AG09319 (cell line): ENCODE measurements at places on chromosomes 12 and 14.

GRCh38 chr14:81805785-81806184, 272.1 kb upstream of the SEL1L start:
- no peak for DNase-seq

GRCh38 chr12:32734952-32735351, 20.7 kb downstream of the YARS2 start:
- no peak for DNase-seq

DNA sequence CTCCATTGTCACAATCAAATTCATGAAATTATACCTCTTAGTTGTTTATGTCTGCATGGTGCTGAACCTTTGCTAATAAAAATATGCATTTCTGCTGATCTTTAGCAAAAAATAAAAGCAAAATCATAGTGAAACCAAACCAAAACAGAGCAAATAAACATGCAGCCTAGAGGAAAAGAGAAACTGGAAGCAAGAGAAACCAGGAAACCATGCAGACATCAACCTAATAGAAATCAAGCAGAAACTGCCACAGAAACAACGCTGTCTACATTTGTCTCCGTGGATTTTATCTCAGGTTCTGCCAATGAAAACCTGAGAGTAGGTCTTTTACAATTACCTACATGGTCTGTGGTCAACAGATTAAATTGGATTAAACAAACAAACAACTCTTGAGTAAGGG, 173.7 kb downstream of the SYT10 start:
- DNase-seq = no peak

DNA sequence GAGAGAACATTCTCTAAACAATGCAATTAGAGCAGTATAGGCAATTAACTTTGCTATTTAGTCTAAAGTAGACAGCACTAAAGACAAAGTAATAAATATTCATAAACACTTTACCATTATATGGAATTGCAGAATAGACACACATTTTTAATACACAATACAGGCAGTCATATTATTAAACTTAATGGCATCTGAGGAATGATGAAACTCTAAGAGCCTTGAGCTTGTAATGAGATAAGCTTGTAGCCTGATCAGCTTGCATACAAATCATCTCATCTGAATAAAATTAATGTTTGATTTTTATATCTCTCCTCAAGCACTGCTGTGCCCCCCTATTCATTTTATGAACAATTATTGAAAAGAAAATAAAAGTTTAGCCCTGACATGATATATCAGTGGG, 107.6 kb downstream of the MGAT4C start:
- DNase-seq = no peak

GRCh38 chr12:74890237-74890599, 319.4 kb downstream of the KCNC2 start:
- peak; percentile 19 for DNase-seq

- no peak for DNase-seq
Measured at GRCh38 chr12:74415633-74416032, 122.0 kb upstream of the ATXN7L3B start.

DNA sequence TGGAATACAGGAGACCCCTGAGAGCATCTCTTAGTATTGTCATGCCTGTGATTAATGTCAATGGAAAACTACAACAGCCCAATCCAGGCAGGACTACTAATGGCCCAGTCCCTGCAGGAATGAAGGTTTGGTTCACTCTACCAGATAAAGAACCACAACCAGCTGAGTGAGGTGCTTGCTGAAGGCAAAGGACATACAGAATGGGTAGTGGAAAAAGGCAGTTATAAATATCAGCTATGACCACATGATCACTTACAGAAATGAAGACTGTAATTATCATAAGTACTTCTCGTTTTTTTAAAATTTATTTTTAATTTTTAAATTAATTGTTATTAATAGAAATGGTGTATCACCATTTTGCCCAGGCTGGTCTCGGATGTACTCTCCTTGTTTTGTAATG, 17.2 kb upstream of the LPCAT3 start:
- no peak for DNase-seq

- no peak for DNase-seq
Measured at GRCh38 chr12:51937926-51938325, 13.6 kb upstream of the ACVR1B start.

GRCh38 chr12:113403435-113404415, at the start of gene SDS:
SDS (minus strand) TSS chr12:113403887; CDS start chr12:113399708, 4,179 bp downstream.
- DNase-seq = no peak

DNA sequence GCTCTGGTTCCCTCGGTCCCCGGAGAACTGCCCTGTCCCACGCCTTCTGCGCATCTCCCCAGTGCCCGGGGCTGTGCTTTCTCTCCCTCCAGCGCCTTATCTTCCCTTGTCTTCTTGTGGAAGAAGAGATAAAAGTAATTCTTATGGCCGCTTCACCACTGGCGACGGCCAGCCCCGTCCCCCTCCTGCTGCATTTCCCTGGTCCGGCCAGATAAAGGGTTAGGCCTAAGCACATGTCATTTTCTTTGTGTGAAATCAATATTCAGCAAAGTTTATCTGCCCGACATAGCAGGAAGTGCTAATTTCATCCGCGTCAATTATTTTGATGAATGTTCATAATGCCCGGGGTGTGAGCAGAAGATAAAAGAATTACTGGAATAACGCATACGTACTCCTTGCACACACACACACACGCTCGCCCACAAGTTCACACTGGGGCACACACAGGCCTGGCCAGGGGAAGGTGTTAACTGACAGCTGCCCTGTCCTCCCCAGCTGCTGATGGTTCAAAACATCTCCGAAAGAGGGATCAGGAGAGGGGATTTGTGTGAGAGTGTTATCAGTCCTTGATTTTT, 177.7 kb upstream of the LHX5 start:
- no peak for DNase-seq

DNA sequence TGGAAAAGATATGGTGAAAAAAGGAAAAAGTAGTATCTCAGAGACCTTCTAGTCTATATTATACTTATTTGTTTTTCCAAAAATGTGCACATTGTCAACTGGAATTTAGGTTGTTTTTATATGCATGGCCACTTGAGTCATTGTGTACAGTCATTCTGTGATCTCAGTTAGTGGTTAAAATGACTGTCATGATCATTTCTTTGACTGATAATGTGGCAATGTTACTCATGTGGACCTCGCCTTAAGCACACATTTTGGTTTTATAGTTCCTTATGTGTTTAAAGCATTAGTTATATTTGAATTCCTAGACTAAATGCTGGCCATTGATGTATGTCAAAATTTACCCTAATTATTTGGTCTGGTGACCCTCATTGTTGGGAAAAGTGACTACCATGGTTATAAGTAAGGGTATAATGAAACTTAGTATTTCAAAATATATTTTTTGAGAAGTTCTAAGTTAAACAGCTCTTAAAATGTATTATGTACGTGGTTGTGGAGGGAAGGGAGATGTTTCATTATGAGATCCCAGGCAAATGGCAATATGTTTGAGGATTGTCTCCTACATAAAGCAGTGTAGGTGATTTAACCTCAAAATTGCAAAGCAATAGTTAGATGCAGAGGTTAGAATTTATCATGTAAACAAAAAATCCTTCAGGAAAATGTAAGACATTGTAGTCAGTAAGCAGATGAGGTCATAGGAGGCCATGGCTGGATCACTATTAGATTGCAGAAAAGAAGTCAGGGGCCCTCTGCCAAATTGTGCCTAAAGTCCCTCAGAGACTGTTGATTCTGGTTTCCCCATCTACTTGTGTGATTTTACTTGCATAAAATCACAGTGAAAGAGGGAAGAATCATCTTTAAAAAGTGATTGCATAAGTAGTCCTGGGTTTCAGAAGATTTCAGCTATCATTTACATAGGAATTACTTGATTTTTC, 17.5 kb downstream of the PNMA1 start:
- no peak for DNase-seq

DNA sequence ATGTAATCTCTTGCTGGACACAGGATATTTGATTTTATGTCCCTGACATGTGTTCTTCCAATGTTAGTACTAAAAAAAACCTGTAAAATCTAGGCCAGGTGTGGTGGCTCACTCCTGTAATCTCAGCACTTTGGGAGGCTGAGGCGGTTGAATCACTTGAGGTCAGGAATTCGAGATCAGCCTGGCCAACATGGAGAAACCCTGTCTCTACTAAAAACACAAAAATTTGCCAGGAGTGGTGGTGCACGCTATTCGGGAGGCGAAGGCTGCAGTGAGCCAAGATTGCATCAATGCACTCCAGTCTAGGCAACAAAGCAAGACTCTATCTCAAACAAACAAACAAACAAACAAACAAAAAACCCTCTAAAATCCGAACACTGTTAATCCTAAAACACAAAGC, 68.0 kb downstream of the FERMT2 start:
- no peak for DNase-seq

DNA sequence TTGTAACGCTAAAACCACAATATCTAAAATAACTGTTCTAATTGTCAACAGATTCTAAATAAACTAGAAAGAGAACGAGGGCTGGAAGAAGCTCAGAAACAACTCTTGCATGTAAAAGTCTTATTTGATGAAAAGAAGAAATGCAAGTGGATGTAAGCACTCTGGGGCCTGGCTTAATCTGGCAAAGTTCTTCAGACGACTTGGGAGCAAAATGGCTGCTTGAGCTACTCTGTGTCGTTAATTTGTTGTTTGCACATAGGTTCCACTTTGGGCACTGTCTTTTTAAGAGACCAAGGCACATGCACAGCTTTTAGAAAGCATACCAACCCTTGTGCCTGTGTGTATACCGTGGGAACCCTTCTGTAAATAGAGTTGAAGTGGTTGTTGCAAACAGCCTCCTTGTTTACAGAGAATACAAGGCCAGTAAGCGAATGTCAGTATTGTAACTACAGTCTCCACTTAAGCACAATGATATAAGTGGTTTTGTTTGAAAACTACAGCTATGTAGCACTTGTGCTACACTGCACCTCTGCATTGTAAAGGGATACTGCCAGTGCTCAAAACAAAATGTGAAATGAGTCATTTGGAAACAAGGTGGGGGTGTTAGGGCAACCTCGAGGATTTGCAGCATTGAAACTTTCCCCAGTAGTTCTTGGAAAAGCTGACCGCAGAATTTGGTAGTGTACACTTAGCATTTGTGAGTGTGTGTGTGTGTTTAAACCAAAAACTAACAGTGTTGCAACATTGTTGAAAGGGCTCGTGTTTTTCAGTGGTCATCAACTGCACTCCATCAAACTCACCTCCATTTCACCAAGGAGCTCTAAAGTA, 154.3 kb downstream of the CEP83 start:
- DNase-seq = no peak

DNA sequence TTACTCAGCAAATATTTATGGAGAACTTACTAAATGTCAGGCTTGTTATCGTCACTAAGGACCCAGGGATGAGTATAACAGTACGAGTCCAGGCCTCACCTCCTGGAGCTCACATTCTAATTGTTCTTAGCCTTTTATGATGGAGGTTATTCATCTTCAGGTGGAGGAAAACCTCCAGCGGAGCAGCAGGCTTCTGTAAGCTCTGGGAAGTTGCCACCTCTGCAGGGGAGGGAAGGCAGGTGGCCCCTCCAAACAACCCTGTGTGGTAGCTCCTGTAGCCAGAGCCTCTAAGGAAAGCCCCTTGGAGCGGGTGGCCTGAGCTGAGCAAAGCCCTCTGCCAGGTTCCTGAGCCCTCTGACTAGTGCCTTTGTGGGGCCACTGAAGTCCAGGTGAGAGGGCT, 104.1 kb downstream of the SMOC1 start:
- DNase-seq = no peak

DNA sequence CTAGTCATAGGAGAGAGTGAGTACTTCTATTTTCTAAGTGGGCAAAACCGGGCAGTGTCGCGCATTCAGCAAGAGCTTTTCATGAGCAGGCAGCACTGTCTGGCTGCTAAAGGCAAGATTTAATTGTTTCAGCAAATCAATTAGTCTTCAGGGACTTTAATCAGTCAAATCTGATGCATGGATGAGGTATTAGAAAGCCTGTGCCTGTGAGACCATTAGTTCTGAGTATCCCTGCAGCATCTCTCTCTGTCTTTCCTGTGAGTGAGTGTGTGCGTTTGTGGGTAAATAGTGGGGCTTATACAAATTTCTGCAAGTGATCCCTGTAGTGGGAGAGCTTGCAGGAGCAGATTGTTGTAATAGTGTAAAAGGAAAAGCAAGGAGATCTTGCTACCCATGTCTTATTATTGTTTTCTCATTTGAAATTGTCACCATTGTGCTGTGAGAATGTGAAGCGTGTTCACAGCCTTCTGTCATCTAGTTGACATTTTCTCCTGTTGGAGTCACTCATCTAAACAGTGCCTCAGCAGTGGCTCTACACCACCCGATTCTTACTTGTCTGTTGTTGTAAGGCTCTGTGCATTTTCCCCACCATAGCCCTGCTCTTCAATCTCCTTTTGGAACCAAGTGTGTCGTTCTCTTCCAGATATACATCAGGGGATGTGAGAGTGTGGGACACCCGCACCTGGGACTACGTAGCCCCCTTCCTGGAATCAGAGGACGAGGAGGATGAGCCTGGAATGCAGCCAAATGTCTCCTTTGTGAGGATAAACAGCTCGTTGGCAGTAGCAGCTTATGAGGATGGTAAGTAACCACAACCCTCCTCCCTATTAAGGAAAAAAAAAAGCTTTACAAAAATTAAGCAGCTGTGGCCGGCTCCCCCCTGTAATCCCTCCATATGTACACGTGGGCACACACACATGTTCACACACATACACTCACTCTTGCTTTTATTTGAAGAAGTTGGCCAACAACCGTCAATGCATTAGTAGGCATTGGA, 53.6 kb downstream of the FBXW8 start:
- no peak for DNase-seq

GRCh38 chr14:94354638-94355185, 31.6 kb upstream of the SERPINA6 start:
- DNase-seq = no peak

DNA sequence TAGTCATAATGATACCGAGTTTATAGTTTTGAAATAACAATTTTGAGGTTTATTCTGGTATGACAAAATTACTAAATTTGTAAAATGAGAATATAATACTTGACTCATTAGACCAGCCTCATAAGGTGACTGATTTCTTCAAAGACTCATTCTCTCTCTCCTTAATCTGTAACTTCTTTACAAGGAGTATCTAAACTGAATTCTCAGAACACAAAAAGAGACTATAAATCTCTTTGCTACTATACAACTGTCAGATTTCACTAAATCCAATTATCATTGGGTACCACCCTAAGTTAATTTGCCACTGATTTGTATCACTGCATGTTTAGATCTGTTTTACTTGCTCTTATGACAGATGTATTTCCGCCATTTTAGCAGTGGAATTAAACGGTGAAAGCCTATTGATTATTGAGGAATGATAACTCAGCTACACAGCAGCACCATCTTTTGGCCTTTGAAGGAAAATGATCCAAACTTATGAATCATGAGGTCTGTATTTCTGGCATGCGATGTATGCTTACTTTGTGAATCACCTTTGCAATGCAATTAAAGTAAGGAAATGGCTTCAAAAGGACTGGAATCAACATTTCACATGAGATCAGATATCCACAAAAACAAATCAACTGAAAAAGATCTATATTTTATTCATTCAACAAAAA, 161.2 kb downstream of the RERGL start:
- DNase-seq = no peak

DNA sequence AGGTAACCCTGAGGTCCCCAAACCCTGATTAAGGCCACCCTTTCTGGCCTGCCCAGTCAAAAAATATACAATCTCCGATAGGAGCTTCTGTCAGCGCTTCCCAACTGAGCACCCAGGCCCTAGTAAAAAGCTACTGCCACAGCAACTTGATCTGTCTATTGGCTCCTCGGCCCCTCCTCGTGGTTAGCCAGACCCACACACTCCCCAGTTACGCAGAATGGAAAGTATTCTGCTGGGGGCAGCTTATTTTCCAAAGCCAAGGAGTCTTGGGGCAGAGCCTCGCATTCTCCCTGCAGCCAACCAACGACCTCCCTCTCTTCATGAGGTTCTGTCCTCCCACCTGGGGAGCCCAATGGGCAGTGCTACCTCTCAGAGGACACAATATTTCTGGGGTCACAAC, 32.1 kb downstream of the FMNL3 start:
- no peak for DNase-seq
